ENCODE measurements at places on chromosomes 2 and 18.

- peak; percentile 13 for DNase-seq
Observed at GRCh38 chr2:71846072-71846471, 301.6 kb downstream of the CYP26B1 start.

GRCh38 chr2:197164141-197164754 lies 146.3 kb downstream of the ANKRD44 start:
- peak; percentile 79 for DNase-seq

DNA sequence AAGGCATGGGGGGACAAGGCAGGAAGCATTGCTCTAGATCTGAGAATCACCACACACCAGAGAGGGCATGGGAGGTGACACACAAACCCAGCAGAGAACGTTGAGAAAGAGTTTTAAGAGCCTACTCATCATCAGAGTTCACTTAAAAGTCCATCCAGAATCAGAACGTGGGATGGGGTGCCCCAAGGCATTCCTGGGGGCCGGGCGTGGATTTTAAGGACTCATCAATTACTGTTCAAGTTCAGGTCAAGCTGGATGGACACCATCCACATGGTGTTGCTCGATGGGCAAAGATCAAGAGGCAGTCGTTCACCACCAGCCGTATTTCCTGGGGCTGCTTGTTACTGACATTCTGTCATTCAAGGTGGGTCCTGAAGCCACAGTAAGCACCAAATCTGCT lies 34.9 kb downstream of the BCL11A start:
- no peak for DNase-seq

DNA sequence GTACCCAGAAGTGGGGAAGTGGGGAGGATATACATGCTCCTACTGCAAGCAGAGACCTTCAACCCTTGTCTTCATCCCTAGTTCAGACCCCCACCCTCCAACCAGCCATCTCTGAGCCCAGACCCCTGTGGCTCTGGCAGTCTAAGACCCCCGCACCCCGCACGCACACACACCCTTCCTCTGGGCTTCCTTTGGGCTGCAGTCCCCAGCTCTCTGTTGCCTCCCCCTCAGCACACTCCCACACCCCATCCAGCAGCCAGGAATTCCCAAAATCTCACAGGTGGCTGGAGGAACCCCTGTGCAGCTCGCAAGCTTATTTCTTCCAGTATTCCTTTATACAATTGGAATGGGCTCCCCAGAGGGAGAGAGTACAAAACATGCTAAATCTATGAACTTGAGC lies 13.9 kb upstream of the GYPC start:
- DNase-seq: no peak

GRCh38 chr2:186347472-186347871 lies 138.6 kb upstream of the ZC3H15 start:
- DNase-seq: no peak

GRCh38 chr2:23220513-23221094 lies 164.4 kb upstream of the KLHL29 start:
- peak; percentile 29 for DNase-seq

DNA sequence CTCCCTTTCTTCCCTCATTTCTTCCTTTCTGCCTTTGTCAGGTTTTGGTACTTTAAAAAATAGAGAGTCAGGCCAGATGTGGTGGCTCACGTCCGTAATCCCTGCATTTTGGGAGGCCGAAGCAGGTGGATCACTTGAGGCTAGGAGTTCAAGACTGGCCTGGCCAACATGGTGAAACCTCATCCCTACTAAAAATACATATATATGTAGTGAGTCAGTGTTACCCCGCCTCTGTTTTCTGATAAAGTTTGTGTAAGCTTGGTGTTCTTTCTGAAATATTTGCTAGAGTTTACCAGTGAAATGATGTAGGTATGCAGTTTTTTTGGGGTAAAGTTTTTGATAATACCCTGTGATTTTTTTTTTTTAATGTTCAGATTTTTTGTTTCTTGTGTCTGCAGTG lies 58.8 kb downstream of the DGKD start:
- DNase-seq: no peak

DNA sequence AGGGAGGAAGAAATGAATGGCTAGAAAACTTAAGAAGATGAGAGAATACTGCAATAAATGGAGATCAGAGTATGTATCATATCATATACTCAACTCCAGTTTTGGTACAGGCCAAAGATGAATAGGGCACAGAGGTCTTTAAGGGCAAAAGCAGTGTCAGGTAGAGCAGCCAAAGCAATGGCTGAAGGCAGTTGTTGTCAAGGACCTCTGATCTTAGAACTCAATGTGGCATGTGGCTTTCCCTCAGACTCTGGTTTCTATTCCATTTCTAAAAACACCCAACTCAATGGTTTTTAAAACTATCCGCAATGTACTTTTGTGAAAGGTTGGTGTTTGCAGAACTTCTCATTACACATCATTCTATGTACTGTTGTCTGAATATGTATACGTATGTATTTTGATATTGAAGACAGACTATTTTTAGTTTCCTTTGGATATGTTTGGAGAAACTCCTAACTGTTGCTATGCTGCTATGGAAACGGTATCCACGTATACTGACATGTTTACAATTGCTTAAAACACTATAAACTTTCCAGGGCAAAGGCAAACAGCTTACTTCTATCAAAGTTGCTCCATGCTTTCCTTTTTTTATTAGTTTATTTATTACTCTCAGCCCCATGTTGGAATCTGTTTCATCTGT lies 58.1 kb upstream of the PELI1 start:
- DNase-seq: no peak

DNA sequence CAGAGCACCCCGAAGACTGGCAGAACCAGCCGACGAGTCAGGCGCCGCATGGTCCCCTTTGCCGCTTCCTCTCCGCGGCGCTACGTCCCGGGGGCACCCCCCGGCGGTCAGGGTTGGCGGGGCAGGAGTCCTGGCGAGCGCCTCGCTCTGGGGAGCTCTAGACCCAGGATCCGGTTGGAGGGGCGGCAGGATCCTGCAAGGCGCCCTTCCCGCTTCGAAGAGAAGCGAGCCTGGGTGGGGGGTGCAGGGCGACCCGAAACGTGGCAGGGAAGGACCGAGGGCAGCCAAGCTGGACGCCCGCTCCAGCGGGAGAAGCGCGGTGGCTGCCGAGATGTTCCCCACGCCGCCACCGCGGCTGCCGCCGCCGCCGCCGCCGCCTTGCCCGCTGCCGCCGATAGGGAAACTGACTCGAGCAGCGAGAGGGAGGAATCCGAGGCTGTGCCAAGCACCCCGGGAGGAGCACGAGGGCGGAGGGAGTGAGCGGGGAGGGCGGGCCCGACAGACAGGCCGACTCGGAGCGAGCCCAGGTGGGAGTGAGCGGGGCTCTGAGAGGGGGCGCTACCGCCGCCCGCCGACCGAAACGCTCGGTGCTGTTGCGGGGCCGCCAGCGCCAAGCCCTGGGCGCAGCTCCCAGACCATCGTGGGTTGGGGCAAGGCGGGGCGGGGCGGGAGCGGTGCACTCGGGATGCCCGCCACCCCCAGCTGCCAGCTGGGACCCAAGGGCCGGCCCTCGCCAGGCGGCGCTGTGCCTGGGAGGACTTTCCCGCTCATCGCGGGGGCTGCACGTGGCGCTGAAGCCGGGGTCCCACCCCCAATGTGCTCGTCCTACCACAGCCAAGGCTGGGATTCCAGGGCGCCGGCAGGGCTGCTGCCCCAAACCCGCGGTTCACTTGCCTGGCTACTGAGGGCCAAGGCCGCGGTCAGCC lies at the start of gene GALNT14:
Gene GALNT14, minus strand, starts transcription at position 404 of the 926 bp plus-strand sequence. Its CDS starts 354 bp downstream, at position 50.
- DNase-seq: peak; percentile 81

DNA sequence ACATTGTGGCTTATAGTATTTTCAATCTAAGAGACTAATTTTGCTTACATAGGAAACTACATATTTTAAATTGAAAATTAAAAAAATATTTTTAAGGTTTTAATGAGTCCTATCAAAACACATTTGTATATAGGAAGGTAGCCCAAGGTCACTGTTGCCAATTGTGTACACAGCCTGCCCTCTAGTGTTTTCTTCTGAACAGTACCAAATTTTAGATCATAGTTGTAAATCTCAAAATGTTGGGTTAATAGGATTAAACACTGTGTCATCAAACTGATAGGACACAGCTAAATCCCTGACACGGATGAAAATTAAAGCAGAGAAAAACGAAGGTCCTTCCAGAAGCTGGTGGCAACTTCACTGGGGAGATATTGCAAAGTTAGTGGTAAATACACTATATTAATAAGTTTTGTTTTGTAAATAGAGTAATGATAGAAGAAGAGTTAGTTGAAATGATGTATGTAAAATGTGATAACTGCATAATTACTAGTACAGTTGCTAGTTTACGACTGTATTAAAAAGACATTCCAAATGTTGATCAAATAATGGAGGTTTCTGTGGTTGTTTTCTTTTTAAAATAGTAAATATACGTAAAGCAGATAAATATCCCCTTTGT lies 19.7 kb downstream of the CLUL1 start:
- DNase-seq: no peak

DNA sequence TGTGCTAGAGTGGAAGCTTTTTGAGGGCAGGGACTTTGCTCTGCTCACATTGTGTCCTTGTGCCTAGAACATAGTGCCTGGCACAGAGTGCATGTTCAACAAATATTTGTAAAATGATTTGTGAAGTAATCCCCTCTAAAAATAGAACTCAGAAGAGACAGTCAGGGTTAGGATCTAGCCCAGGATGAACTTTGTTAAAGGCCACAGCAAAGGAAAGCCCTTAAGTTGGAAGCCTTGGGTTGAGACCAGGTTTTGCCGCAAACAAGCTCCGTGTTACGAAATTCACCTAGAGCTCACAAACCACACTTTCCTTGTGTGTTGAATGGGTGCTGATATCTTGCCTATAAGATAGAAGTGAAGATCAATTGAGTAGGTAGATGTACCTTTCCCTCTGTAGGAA lies 84.2 kb downstream of the SETBP1 start:
- DNase-seq: no peak

GRCh38 chr2:112784199-112785189 lies at the start of gene IL1A:
Gene IL1A, minus strand, starts transcription at chr2:112784493. Its CDS starts 723 bp downstream, at chr2:112783770.
- no peak for DNase-seq

Measured in ecto neural progenitor cell (in vitro differentiated cells).